ENCODE measurements at places on chromosomes 16 and 17.

- no peak for DNase-seq
These were observed 155.2 kb upstream of the PIRT start for GRCh38 chr17:10993126-10993525.

- DNase-seq, result no peak
These were observed 7.6 kb downstream of the AIPL1 start for GRCh38 chr17:6427279-6427781.

- DNase-seq, result no peak
These were observed 33.5 kb downstream of the BANP start for GRCh38 chr16:87984632-87985267.

GRCh38 chr17:77438241-77439188 is 297.7 kb downstream of the SEC14L1 start:
- no peak for DNase-seq

DNA sequence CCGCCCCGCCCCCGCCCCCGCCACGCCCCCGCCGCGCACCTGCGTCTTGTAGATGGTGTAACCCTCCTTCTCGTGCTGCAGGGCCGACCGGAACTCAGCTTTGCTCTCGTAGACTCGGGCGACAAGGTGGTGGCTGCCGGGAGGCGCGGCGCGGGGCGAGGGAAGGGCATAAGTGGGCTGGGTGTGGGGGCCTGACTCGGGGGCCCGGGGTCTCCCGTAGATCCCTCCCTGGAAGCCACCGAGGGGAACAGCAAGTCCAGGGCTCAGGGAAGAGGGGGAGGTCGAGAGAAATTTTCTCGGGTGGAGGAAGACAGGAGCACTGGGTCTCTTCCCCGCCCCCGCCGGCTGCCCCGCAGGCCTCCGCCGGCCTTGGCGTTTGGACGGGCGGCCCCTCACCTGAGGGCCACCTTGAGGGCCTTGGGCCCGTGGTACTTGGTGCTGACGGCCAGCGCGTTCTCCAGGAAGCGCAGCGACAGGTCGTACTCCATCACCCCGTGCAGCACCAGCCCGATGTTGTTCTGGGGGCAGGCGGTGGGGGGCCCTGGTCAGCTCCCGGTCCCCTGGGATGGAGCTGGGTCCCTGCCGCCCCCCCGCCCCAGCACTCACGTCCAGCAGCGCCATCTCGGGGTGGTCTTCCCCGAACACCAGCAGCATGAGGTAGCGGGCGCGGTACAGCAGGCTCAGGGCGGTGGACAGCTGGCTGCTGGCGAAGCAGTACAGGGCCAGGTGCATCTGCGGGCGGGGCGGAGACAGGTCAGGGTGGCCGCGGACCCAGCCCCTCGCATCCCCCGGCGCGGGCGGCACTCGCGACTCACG is 19.4 kb downstream of the CLUH start:
- no peak for DNase-seq

GRCh38 chr17:48254896-48255295 is 147.3 kb downstream of the SNX11 start:
- DNase-seq, result no peak

- peak; percentile 70 for DNase-seq
These were observed 128.7 kb upstream of the ZFHX3 start for GRCh38 chr16:73176577-73177013.

- DNase-seq, result no peak
These were observed 11.4 kb downstream of the MYLK3 start for GRCh38 chr16:46736695-46737094.

- no peak for DNase-seq
These were observed 49.4 kb downstream of the XPO6 start for GRCh38 chr16:28162326-28162877.

- no peak for DNase-seq
These were observed 1.1 kb downstream of the C16orf74 start for GRCh38 chr16:85749771-85750145.

- no peak for DNase-seq
These were observed 629 bp upstream of the RNF135 start for GRCh38 chr17:30969989-30970830.

DNA sequence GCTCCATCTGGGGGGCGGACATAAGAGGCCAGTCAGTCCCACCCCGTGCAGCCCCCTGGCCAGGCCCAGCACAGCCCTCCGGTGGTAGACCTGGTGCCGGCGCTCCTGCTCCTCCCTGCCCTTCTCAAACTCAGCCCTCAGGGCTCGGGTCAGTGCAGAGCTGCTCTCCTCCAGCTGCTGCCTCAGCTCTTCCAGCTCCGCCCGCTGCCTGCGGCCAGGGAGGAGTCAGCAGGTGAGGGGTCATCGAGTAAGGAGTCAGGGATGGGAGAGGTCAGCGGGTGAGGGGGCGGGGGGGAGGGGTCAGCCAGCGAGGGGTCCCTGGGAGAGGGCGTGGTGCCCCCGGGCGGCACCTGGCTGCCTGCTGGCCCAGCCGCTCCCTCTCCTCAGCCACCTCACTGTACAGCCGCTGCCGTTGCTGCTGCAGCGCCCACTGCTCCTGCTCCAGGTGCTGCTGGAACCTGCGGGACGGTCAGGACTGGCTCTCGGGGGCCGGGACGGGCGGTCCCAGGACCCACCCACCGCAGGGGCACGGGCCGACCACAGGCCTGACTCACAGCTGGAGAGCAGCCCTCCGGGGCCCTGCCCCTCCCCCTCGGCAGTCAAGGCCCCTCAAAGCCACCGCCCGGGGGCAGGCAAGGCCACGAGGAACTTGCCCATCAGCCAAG is 26.5 kb upstream of the AATK start:
- DNase-seq, result no peak

GRCh38 chr17:36183001-36183971 is 6.8 kb upstream of the TBC1D3B start:
- DNase-seq, result peak; percentile 59

DNA sequence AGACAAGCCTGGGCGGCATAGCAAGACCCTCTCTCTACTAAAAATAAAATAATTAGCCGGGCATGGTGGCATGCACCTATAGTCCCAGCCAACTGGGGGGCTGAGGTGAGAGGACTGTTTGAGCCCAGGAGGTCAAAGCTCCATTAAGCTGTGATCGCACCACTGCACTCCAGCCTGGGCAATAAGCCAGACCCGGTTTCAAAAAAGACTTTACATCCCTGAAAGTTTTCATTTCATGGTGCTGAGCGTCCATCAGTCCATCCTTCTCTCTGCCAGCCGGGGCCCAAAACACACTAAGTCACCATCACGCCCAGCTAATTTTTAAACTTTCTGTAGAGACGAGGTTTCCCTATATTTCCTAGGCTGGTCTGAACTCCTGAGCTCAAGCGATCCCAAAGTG is 10.6 kb downstream of the RAB40B start:
- DNase-seq, result no peak

- DNase-seq, result no peak
These were observed 40.1 kb downstream of the OMG start for GRCh38 chr17:31256936-31257335.

GRCh38 chr17:30472238-30472890 is 4.8 kb upstream of the GOSR1 start:
- no peak for DNase-seq

DNA sequence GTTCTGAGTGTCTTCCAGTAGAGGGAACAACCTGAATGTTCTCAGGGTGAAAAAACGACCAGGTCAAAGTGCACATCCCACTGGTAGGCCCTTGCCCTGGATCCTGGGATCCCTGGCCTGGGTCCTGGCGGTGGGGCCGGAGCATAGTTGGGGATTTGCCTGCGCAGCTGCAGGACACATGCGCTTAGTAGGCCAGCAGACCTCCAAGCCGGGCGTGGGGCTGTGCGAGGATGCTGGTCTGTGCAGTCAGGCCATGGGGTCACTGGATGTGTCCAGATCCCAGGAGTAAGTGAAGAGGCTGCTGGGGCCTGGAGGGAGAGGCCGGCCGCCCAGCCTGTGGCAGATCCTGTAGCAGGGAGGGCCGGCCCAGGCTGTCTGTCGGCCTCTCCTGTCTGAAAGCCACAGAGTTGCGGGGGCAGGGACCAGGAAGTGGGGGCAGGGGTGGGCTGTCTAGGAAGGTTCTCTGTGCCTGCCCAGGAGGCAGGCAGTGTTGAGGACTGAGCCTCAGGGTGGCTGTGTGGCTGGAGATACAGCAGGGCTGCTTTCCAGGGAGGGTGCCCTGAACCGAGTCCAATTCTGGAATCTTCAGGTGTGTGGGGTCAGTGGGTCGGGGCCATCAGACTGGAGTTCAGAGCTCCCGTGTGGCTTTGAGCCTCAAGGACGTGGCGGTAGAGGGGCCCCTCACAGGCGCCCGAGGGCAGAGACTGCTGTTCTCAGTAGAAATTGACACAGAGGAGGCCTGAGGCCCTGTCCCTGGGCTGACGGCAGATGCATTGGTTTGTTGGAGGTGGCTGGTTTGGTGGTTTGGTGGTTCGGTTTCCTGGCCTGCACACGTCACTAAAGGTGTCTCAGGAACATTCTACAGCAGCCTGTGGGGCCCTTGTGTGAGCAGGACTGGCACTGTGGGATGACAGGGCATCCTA is 17.2 kb upstream of the NUDT16L1 start:
- no peak for DNase-seq

DNA sequence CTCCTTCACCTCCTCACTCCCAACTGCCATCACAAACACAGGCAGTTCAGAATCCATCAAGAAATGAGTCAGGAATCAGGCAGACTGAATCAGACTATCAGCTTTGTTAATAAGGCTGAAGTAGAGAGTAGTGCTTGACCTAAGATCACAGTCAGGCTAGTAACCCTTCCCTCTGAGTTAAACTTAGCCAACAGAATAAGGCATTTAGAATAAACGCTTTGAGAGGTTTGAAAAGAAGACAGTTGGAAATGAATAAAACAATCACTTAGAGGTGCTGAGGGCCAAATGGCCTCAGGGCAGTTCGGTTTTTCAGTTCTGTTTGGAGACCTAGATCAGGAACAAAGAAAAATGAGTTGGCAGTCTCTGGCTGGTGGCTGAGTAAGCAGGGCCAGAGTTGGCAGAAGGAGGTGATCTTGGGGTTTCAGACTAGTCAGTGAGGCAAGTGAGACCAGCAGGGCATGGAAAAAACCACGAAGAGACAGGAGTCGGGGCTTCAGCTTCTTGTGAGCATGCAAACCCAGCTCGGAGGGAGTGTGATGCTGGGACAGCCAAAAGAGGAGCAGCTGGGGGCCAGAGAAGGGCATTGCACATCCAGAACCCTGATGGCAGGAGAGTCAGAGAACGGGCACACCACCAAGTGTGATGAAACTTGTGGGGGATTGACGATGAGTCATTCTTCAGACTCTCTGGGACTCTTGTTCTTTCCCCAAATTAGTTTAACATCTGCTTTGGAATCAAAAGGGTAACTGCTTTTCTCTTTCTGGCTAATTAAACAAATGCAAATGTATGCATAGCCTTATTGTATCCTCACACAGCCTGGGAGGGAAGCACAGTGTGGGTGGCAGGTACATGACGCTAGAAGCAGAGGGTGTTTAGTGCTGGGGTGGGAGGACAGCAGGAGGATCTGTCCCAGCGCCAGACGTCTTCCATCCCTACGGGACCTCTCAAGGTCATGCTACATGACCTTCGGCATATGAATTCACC is 54.8 kb downstream of the SPECC1 start:
- peak; percentile 77 for DNase-seq

DNA sequence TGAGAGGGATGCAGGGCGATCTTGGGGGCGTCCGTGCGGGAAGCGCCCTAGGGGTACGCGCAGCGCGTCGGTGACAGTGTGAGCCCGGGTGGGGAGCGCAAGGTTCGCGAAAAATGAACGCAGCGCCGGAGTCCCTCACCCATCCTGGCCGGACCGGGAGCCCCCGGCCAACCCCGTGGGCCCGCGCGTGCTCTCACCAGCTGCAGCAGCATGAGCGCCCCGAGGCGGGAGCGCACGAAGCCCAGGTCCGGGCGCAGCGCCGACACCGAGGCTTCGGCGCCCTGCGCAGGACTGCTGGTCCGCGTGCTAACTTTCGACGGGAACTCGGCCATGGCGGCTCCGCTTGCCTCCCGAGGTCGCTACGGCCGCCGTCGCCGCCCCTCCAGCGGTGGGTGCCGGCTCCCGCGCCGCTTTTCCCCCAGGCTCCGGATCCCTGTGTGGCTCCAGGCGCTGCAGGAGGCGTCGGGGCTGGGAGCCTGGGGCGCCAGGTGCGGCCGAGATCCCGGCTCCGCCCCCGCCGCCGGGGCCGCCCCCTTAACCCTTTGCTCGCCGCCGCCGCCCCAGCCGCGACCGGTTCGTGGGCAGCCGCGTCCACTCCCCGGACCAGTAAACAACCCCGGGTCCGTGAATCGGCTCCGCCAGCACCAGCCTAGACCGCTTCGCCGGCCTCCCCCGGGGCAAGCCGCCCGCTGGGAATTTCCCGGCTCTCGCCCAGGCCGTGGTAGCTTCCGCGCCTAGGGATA is at the start of gene PLLP:
TSS of gene PLLP (minus strand) at position 464 of the 743 bp plus-strand sequence. CDS start at position 332, 132 bp downstream.
- no peak for DNase-seq

- no peak for DNase-seq
These were observed 155.5 kb downstream of the PMP22 start for GRCh38 chr17:15109608-15110007.

DNA sequence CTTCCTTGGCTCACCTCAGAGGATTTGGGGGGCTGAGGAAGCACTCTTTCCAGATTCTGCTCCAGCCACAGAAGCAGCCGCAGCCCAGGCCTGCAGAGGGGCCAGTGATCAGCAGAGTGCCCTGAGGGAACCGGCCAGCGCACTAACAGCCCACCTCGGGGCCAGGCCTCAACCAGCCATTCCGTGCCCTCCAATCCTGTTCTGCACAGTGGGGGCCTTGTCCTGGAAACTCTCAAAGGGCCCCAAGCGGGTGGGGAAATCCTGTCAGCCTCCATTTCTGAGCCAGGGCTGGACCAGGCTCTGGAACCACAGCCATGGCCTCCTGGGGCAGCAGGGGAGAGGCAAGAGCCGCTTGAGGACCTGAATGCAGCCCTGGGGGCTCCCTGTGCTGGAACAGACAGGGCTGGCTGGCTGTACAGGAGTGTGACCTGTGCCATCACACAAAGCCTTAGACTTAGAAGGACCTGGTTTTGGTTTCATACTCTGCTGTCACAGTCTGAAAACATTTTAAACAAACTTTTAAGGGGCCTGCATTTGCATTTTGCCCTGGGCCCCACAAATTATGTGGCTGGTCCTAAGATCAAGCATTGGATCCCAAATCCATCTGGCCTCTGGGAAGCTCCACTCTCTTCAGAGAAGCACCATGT is 10.0 kb downstream of the CNGB1 start:
- no peak for DNase-seq

DNA sequence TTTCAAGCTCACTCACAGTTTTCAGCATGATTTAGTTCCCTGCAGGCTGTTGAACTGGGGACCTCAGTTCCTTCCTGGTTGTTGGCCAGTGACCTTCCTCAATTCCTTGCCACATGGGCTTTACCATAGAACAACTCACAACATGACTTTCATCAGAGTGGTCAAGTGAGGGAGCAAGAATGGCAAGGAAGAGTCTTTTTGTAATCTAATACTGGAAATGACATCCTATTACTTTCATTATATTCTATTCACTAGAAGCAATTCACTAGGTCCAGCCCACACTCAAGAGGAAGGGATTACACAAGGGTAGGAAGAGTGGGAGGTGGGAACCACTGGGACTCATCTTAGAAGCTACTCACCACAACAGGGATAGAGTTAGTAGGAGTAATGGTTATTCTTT is 57.6 kb downstream of the SYT17 start:
- no peak for DNase-seq

GRCh38 chr16:50197582-50197981 is 44.5 kb downstream of the TENT4B start:
- DNase-seq, result no peak

Measured in AG04450 (cell line).